CD4-positive, alpha-beta T cell treated with Interleukin-15 for 1 hour (primary cell): ENCODE measurements at places on chromosomes 1 and 21.
A peak's percentile ranks its signal among the peaks of the same experiment; 100 is the strongest.

GRCh38 chr1:45775794-45776193, 25.3 kb upstream of the IPP start:
- DNase-seq, result no peak

DNA sequence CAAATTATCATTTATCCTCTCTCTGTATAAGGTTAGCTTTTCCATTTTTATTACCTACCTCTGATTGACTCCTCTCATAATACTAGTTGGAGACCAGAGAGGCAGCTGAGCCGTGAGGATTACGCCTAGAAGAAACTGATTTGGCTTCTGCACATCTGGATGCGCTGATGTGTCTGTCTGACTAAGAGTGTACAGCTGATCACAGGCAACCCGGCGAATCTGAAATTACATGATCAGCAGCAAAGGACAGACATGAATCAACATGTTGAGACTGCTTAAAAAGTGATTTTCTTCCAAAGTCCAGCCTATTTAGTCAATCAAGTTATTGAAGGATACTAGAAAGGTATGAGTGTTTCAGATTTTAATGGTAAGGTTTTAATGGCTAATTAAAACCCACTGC, 81.2 kb downstream of the PCSK9 start:
- no peak for DNase-seq

- no peak for DNase-seq
Observed at GRCh38 chr21:41776778-41777177, 9.9 kb upstream of the RIPK4 start.

DNA sequence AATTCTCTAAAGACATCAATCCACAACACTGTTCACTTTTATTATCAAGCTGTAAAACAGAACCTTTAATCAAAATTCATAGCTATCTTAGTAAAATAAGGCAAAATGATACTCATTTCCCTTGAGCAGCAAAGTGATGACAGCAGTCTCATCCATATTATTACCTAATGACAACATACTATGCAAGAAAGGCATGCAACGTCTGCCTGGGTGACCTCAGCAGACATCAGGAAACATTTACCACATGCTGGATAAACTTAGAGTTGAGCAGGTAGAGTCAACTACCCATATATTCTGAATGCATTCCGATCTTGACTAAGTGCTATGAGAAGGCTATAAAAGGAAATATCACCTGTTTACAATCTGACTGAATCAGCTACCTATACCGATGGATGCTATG, 145.1 kb downstream of the SIPA1L2 start:
- DNase-seq, result no peak

DNA sequence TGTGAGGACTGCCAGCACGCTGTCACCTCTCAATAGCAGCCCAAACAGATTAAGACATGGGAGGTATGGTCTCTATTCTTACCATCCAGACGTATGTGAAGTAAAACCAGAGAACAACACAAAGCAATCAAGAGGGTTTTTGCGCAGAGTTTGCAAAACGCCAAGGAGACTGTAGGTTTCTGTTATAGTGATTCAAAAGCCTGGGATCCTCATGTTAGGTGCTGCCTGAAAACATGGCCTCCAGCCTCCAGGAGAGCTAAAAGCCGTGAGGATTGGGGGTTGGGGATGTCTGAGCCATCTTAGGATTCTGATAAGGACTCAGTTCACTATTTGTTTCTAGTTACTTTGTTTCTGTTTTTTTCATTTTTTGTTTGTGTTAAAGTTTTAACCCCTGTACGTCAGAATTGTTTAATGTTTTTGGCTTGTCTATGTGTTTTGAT, 4.2 kb upstream of the CCT8 start:
- DNase-seq, result no peak

- DNase-seq, result no peak
Observed at GRCh38 chr1:6280761-6281451, 20.0 kb upstream of the GPR153 start.

DNA sequence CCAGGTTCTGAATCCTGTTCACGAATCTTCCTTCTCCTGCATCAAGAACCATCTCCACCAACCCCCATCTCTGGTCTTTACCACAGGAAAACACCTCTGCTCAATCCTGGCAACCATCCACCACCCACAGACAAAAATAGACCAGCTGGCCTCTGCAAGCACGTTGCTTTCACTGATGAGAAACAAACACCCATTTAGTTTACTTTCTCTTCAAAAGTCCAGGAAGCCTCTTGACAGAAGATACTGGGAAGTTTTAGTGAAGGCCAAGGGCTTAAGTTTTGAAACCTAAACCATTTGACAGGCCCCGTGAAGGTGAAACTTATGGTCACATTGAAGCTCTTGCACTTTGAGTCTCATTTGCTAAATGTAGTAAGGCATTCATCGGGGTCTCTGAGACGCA, 122.6 kb upstream of the PPP2R5A start:
- DNase-seq, result no peak

DNA sequence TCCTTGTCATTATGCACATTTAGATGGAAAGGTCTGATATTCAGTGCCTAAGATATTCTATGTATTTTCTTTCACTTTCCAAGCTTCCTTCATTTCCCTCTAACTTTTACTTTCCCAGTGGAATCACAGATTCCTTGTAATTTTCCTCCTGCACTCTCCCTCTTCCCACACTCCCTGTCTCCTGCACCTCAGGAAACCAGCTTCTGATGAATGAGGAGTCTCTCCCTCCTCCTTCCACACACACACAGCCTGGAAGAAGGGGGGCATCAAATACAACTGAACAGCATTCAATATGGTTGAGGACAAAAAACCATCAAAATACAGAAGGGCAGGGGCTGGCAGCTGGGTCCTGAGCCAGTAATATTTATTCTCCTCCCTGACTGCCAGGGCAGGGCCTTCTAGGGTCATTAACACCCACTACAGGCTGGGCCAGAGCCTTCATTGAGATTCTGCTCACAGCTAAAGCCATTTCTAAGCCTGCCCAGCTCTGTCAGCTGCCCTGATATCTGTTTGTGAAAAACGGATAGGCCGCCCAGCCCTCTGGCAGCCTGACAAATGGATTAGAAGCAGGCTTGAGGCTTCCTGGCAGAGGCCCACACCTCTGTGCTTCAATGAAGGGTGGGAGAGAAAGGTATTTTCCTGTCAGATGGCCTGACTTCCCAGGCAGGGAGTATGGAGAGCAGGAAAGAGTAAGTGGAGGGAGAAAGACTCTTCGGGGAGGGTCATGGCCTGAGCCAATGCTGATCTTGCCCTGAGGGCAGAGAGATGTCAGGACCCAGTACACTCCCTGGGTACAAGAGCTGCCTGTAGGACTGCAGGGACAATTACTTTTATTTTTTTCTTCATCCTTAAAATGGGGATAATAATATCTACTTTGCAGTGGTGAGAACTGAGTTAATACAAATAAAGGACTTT, 138.9 kb upstream of the SPATA6 start:
- DNase-seq, result no peak

GRCh38 chr1:161869291-161869690, 103.2 kb downstream of the ATF6 start:
- DNase-seq, result no peak

GRCh38 chr1:222372221-222372620, 175.7 kb downstream of the HHIPL2 start:
- no peak for DNase-seq

DNA sequence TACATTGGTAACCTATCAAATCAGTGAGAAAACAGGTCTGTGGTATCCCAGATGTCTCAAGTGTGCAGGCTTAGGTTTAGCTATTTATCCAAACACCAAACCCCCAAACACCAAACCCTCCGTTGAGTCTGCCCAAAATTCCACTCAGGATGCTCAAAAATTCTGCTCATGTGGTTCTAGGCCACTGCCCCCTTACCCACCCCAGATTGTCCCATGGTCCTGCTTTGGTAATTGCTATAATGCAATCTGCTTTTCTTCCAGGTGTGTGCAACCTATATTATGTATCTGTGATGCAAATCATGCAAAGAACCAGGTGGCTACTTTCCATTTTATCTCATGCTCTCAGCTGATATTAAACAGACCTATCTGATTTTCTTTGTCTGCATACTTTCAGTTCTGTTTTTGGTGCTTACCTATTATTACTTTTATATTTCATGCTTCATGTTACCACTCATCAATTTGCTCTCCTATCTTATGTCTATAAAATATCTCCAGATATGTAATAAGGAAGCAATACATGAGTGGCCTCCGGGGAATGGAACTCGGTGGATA, 123.7 kb downstream of the TOMM20 start:
- no peak for DNase-seq

- DNase-seq, result no peak
Observed at GRCh38 chr1:6891781-6892579, 106.7 kb downstream of the CAMTA1 start.

DNA sequence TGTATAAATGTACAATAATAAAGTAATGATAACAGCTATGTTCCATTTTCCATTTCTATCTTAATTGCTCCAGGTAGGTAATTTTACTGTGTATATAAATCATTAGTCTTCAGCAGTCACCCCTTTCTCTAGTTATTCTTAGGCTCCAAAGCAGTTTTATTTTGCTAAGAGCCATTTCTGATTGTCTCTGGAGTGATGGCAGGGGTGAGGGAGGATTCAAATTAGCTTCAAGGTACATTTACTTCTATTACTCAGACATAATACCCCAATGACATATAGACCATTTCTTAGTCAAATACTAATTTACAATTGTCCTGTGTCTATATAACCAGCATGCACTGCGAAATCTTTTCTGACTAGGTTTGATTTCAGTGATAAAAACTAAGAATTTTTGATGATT, 663.4 kb upstream of the PRMT6 start:
- DNase-seq, result no peak

- no peak for DNase-seq
Observed at GRCh38 chr1:228964178-228965089, 229.2 kb downstream of the RHOU start.

- DNase-seq, result no peak
Observed at GRCh38 chr1:67747671-67748546, 62.9 kb downstream of the GADD45A start.

DNA sequence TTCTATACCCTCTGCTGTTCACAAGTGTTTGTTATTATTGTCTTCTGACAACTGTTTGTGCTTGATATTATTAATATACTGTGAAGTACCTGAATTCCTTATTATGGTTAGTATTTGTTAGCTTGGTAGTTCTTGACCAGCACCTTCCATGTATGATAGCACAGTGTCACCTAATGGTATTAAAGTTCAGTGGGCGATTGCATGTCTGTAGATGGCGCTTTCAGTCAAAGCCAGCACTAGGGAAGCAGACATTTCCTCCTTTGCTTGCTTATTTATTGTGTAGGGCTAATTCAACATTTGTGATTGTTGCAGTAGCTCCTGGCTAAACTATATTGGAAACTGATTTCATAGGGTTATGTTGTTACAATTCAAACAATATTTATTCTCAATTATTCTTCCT, 218.0 kb downstream of the ZP4 start:
- DNase-seq, result no peak

GRCh38 chr1:78570539-78570938, 49.7 kb upstream of the IFI44L start:
- DNase-seq, result no peak

- DNase-seq, result peak; percentile 39
Observed at GRCh38 chr1:228921481-228921880, 186.2 kb downstream of the RHOU start.

DNA sequence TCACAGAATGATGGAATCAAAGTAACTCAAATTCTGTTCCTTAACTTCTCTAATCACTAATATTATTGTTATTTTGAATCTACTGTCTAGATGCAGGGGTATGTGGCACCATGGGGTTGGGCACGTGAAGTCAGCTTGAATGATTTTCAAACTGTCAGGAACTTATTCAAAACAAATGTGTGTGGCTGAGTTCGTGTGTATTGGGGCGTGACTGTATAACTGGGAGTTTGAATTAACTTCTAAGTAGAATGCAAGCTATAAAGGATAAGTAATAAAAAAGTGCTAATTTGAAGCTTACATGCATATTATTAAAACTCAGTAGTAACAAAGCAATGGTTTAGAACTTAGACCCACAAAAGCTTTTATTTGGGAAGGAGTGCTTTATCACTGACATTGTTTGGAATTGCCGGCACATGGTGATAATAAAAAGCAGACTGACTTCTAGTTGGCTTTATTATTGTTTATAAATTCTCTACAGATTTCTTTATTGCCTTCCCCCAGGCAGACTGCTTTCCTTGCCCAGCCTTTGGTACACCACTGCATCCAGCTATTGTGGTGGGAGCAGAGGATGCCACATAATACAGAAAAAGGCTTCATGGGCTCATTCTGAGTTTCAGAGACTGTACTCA, 84.3 kb downstream of the TENT5C start:
- DNase-seq, result no peak

DNA sequence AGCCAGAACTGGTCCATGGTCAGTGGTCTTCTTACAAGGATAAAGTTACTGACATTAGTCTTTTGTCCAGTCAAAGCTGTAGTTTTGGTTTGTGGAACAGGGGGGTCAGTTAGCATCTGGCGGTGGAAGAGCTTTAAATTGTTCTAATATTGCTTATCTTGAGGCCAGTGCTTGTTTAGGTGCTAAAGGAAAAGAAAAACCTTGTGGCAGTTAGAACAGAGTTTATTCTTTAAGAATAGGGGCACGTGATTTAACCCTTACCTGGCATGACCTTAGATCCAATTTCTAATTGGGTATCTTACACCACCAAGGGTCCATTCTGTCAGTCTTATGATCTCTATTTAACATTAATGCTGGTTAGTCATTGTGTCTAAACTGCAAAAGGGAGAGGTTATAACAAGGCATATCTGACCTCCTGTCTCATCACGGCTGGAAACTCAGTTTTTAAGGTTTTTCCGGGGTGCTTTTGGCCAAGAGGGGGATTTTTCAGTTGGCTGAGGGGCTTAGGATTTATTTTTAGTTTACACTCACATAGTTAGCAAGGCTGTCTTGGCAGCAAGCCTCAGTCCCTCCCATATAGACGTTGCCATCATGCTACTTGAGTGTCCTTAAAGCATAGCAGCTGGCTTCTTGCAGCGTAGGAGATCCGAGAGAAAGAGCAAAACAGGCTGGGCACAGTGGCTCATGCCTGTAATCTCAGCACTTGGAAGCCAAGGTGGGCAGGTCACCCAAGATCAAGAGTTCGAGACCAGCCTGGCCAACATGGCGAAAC, 60.1 kb upstream of the FAM89A start:
- no peak for DNase-seq

- no peak for DNase-seq
Observed at GRCh38 chr21:42671778-42672593, 18.6 kb downstream of the PDE9A start.

DNA sequence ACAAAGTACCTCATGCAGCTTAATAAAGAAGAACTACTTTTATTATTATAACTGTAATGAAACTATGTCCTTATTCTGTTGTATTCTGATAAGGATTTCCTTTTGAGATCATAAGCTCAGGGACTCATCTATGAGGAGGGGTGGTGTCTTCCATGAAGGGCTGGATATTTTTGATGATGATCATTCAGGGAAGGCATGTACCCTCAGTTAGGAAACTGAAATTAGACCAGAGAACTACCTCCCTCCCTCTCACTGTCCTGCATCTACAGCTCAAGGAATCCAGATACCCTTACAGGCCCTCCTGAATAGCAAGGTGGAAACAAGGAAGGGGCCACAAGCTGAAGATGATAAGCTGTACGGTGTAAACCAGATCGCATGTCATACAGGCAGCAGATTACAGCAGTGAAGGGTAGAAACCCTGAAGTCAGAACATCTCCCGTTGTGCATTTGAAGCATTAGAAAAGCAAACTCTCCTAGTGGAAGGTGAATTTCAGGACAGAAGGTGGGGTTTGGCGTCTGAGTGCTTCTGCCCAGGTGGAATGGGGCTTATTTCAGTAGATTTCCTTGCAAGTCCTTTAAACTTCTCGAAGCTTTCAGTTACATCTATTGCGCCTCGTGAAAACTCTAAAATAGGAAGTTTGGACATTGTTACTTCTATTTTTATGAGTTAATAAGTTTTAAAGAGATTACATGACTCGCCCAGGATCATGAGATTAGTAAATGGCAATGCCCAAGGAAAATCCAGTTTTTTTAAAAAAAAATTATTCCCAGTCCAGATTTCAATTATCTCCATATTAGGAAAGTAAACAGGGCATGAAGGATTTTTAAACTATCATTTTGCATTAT, 101.1 kb upstream of the HNRNPU start:
- DNase-seq, result no peak
